Occipital lobe (tissue), 3 donors: ENCODE measurements at places on chromosomes 6 and 20. TPM values are rescaled to one million over a fixed set of nuclear protein-coding genes. Genes with fewer than 3 reads are reported as not detected.

DNA sequence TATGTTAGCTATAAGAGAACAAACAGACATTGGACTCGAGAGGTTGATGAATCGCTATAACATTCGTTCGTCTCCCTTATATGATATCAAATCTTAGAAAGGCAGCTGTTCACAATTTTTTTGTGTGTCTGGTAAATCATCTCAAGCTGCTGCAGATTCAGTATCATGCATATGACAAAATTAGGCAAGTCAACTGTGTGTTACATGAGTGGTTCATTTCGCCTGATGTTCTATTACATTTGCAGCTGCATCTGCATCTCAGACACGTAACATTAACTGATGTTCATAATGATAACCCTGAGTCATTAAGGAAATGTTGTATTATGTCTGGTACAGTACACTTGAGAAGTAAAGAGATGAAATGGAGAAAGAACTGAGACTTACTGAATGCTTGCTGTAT lies 92.1 kb downstream of the NKAIN2 start:
- no peak for DNase-seq

- no peak for DNase-seq
Observed at GRCh38 chr20:45823949-45824835, 2.9 kb downstream of the TNNC2 start.

DNA sequence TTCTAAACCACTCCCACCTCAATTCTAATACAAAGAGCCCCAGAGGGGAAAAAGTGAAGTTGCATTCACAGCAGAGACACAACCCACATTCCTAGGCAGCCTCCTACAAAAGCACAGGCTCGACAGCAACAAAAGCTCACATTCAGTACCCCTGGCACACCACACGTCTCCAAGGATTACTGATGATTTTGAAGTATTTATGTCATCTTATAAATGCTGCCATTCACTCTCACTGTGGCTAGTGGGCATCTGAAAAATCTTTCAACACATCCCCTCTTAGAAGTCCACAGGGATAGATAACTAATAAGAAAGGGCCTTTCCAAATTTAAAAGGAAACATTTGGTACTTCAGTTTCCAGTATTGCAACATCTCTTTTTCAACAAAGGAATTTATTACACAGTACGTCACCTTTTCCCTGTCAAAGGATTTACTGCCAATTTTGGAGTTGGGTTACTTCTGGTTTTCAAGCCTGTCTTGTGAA lies 146.7 kb downstream of the TASP1 start:
- DNase-seq, result no peak

The EMILIN3 gene
- total RNA-seq, result 3.1 TPM
